ENCODE measurements at places on chromosomes 2 and 18. TPM values are rescaled to one million over a fixed set of nuclear protein-coding genes. Genes with fewer than 3 reads are reported as not detected.

GRCh38 chr2:69192176-69192945, 179.4 kb downstream of the ANTXR1 start:
- peak; percentile 69 for DNase-seq

GRCh38 chr2:159615367-159616285, 722 bp downstream of the BAZ2B start:
- peak; percentile 91 for DNase-seq

DNA sequence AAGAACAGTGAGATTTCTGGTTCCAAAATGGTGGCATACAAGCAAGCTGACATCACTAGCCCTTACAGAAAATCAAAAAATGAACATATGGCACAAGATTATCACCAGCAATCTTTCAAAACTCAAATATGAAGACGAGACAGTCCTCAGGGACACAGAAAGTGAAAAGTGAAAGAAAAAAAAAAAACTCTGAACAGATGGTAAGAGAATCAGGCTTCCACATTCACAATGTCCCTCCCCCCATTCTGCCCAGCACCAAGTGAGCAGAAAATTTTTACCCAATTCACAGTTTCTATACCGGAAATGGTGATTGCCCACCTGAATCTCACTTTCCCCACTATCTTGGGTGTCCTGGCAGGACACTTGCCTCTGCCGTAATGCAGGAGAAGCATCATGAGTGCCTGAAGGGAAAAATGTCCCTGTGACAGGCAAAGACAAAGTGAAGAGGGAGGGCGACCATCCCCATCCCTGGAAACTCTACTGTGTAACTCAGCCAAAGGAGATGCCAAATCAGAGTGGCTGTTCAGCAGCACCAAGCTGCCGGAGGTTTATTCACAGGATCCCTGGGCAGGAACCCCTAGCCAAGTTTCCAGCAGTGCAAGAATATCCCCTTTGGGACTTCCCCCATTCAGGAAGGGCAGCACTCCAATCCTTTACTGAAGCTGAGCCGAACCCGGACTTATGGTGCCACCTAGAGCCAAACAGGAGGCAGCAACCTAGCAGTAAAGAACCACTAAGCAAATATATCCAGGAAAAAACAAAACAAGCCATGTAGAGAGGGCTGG, 312.2 kb downstream of the LRATD1 start:
- DNase-seq, result no peak

DNA sequence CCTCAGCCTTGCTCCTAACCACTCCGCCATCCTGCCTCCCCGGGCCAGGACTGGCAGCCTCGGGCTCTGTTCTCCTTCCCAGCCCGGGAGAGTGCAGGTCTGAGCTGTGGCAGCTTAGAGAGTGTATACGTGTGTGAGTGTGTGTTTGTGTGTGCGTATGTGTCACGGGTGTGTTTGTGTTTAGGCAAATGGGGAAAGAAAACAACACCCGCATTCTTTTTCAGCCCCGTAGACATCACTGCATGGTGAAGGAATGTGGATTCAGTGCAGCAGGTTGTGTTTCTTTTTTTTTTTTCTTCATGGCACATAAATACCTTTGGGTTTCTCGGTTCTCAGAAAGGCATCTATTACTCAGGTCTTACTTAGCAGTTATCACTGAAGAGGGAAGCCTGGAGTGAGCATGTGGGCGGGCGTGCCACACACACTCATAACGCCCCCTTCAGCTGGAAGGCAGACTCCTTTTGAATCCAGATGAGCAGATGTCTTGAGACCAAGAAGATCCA, 44.2 kb downstream of the GLI2 start:
- DNase-seq, result no peak

DNA sequence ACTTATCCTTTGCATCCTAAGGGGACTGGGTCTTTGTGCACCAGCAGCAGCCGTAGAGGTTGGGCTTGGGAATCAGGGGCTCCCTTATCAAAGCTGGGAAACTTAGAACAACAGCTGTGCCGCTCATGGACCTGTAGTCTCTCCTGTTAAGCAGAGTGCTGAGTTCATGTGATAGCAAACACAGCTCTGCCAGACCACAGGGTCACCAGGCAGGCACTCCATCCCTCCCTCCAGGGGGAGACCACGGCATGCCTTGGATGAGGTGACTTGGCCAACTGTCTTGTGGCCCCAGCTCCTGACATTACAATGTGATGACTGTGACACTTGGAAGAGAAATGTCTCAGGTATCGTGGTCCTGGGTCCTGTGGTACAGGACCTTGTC, 60.0 kb downstream of the DGKD start:
- no peak for DNase-seq

KCNG2 gene
- not detected for total RNA-seq

DNA sequence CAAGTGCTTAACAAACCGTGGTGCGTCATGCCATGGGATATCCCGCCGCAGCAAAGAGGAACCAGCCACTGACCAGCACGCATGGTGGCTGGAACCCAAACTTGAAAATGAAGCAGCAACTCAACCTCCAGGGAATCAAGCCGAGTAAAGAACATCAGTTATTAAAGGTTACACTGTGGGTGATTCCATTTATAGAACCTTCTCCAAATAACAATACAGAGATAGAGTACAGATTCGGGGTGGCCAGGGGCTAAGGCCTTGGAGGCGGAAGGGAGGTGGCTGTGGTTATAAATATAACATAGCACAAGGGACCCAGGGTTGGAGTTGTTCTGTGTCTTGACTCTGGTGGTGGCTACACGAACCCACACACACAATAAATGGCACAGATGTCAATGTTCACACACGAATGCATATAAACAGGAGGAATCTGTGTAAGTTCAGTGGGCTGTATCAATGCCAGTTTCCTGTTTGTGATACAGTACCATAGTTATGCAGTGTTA, 123.1 kb downstream of the EIPR1 start:
- no peak for DNase-seq

- no peak for DNase-seq
These were observed 66.1 kb upstream of the CDCA7 start for GRCh38 chr2:173288561-173288960.

GRCh38 chr2:231677632-231678104, 30.7 kb upstream of the PTMA start:
- DNase-seq, result peak; percentile 94

GRCh38 chr2:60608679-60609078, 55.2 kb upstream of the BCL11A start:
- no peak for DNase-seq

EMILIN1 gene
- 20.2 TPM for total RNA-seq

- no peak for DNase-seq
These were observed 150.3 kb downstream of the TFCP2L1 start for GRCh38 chr2:121134728-121135127.

- no peak for DNase-seq
These were observed 21.7 kb downstream of the ACSL3 start for GRCh38 chr2:222882484-222882928.

- no peak for DNase-seq
These were observed 196.4 kb downstream of the HRH4 start for GRCh38 chr18:24656551-24657443.

- no peak for DNase-seq
These were observed 823.2 kb upstream of the ID2 start for GRCh38 chr2:7858624-7859023.

GRCh38 chr2:186605041-186605440, 15.2 kb downstream of the ITGAV start:
- no peak for DNase-seq

ZNF804A gene
- 0.13 TPM for total RNA-seq

GRCh38 chr18:25164211-25164847, 187.6 kb downstream of the ZNF521 start:
- no peak for DNase-seq

TUBB8B gene
- total RNA-seq, result not detected

LIPG gene
- 25.5 TPM for total RNA-seq

LINC00305 gene
- total RNA-seq, result not detected

DNA sequence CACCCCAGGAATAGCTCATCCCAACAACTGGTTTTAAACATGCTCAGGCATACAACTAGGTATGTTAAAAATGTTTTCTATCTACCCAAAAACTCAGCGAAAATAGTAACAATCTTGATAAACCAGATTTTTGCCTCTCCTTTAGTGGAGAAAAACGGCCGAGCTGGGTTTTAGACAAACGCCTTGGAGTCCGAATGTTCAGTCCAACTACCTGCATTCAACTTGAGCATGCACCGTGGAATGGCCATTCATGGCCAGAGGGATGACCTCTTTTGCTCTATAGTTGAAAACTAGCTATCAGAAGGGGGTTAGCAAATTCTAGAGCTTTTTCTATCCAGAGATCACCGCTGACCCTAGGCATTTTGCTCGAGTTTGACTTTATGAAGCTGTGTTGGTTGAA, 30.8 kb downstream of the PDIA6 start:
- DNase-seq, result no peak

DNA sequence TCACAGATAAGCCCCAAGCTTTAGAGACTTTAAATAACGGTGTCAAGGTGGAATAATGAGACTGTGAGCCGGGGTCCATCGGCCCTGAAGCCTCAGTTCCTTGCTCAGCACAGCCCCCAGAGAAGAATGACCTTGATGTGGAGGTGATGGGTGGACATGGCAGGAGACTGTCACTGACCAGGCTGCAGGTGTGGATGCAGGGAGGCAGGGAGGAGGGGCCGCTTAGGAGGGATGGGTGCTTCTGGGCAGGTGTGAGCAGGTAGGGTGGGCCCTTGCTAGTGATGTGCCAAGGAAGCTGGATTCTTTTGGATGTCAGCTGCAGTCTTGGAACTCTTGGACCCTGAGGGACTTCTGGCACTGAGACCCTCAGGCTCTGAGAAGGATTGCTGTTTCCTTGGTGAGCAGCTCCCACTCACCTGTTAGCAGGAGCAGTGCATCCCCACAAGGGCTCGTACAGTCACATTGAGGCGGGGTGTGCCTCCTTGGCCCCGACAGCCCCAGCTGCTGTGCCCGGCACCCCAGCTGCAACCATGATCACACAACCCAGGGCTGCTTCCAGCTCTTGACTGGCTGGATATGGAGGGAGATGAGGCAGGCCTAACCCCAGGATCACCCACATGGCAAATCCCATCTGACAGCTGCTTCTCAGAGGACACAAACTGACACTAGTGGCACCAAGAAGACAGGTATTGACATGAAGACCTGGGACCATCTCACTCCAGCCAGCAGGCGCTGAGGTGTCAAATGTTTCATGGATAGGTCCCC, 209.8 kb upstream of the HDAC4 start:
- DNase-seq, result peak; percentile 8

DNA sequence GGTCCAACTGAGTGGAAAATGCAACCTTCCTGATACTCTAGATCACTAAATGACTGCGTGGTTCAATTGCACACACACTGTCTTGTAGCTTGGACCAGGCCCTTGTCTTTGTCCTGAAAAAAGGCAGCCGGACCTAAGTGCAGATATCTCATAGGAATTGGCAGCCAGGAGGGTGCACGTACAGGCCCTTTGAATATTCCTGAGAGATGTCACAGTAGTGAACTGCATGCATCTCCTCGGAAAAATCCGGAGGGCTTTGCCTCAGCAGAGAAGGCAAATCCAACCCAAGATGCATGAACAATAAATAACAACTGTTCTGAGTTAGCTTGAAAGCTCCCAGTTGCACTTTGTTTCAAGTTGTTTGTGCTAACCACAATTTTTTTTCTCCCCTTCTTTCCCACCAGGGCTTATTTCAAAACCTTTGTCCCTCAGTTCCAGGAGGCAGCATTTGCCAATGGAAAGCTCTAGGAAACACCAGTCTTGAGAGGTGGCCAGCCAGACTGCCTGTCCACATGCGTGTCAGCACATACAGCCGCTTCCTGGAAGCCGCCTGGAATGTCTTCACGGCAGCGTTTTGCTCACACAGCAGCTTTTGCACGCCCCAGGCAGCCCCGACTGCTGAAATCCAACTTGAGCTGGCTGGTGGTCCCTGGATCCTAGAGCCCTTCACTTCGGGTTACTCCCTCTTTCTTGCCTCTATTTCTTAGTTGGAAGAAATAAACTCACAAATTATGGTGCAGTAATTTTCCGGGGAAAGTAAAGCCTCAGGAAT, 54.4 kb upstream of the FOSL2 start:
- peak; percentile 48 for DNase-seq

DNA sequence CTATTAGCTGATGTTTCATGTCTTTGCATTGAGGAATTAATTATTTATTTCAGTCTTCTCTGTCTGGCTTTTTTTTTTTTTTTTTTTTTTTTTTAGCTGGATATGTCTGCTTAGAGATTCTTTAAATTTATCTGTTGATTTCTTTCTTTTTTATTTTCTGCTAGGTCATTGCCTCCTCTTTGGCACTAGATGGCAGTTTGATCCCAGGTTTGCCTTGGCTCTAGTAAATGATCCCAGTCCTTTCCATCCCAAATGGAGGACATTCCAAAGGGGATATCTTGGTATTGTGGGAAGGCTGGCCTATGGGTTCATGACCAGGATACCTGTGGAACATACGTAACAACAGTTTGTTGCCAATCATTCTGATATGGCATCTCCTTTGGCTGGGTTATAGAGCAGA, 339.5 kb upstream of the GCFC2 start:
- no peak for DNase-seq

AGXT gene
- total RNA-seq, result 1.9 TPM

GCG gene
- 81.3 TPM for total RNA-seq

- no peak for DNase-seq
These were observed 14.1 kb downstream of the SERPINB7 start for GRCh38 chr18:63789327-63789726.

- DNase-seq, result no peak
These were observed 77.9 kb upstream of the FZD7 start for GRCh38 chr2:201955702-201956141.

- no peak for DNase-seq
These were observed 762 bp upstream of the SPOPL start for GRCh38 chr2:138500592-138501424.

DNA sequence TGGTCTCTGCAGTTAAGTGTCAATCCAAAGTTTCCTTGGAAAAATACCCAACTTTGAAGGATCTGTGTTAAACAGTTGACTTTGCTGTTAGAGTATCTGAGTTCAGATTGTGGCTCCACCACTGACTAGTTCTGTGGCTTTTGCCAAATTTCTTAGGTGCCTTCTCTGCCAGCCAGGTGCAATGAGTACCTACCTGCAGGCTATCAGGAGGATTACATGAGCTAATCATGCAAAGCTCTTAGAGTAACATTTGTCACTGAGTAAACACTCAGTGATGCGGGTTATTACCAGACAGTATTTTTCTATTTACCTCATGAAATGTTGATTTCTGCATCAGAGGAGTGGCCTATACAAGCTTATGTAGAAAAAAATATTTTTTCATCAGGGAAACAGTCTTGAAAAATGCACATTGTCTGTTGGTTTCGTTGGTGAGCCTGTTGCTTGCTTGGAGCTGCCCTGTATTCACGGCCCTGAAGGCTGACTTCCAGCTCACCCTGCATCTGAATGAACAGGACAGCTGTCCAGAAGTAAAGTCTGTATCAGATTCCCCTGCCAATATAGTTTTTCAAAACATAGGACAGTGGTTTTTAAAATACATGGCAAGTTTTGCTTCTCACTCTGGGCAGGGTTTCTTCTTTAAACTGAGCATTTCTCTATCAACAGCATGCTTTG, 235.1 kb downstream of the CDCA7 start:
- DNase-seq, result no peak

DNA sequence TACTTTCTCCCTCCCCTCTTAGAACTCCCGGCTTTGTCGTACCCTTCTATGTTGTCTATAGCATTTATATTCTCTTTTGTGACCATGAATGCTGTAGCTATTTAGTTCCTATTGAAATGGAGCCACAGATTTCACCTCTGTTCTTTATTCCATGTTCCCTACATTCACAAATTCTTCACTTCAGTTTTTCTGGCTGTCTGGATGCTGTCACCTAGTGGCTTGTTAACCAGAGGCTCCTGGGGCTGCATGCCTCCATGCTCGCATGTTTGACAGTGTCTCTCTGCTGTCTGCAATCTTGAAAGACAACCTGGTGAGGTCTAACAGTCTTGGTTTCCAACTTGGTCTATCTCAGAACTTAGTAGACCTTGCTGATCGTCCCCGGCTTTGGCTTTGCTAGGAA, 48.2 kb downstream of the CFAP221 start:
- no peak for DNase-seq

- DNase-seq, result peak; percentile 85
These were observed at the start of gene TMBIM1 for GRCh38 chr2:218292048-218293014. Gene TMBIM1 (minus strand): TSS chr2:218292503. CDS start chr2:218282141, 10,362 bp downstream.
